ENCODE measurements at places on chromosomes 13 and 19.

GRCh38 chr13:51557438-51557837 lies 26.8 kb upstream of the WDFY2 start:
- DNase-seq = no peak

DNA sequence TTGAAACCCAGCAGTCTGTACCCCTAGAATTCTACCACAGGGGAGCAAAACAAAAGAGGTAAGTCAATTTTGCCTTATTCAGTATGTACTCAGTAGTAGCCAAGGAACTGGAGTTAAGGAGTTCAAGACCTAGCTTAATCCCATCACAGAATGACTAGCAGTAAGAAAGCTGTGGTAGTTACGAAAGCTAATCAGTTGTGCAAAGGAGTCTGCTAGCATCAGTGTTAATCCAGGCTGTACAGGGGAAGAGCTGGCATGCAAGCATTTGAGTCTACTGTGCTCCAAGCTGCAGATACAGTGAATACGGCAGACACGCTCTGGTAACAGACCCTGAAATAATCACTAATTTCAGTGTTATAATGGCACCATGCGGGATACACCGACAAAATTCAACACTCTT lies 4.7 kb downstream of the DNMT1 start:
- no peak for DNase-seq

DNA sequence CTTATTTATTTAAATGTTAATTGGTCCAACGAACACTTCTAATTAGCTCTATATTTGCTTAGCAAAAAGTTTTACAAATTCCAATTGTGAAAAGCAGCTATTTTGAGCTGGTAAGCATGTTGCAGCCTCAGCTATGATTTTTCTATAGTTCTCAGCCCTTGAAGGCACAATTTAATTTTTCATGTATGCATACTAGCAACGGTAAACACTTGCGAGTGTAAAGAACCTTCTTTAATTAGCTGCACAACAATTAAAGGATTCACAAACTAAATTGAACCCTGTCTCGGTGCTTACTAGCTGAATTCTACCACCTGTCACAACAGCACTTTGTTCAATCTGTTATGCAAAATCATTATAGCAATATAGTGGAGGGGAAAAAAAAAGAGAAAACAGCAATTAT lies 29.8 kb downstream of the ZNF536 start:
- no peak for DNase-seq

GRCh38 chr13:108902405-108903155 lies 273.2 kb downstream of the MYO16 start:
- DNase-seq = no peak

DNA sequence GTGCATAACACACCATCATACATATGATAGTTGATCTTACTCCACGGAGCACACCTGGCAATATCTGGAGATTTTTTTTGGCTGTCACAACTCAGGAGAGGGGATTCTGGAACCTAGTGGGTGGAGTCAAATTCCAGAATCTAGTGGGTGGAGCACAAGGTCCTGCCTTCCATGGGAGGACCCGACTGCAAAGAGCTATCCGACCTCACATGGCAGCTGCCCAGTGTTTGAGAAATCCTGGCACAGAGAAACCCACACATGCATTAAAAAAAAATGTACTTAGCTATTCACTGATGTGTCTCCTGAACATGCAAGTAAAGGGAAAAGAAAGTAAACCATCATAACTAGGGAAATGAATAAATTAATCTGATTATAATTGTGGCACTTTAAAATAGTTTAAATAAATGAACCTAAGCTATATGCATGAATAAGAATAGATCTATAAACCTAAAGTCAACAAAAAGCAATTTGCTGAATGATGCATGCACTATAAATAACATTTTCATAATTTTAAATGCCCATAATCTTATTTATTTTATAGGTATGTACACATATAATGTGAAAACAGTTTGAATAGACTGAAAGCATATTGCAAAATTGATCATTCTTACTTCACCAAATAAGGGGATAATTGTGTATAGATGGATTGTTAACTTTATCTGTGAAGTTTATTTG lies 300.3 kb downstream of the MYO16 start:
- DNase-seq = no peak

GRCh38 chr13:99747403-99747710 lies 224.2 kb downstream of the ZIC5 start:
- DNase-seq = no peak

GRCh38 chr19:16185768-16186123 lies 536 bp downstream of the FAM32A start:
- DNase-seq = peak; percentile 32

- no peak for DNase-seq
Measured at GRCh38 chr13:39822437-39822836, 167.0 kb downstream of the COG6 start.

GRCh38 chr13:30832845-30833332 lies 73.2 kb upstream of the MEDAG start:
- DNase-seq = peak; percentile 73

DNA sequence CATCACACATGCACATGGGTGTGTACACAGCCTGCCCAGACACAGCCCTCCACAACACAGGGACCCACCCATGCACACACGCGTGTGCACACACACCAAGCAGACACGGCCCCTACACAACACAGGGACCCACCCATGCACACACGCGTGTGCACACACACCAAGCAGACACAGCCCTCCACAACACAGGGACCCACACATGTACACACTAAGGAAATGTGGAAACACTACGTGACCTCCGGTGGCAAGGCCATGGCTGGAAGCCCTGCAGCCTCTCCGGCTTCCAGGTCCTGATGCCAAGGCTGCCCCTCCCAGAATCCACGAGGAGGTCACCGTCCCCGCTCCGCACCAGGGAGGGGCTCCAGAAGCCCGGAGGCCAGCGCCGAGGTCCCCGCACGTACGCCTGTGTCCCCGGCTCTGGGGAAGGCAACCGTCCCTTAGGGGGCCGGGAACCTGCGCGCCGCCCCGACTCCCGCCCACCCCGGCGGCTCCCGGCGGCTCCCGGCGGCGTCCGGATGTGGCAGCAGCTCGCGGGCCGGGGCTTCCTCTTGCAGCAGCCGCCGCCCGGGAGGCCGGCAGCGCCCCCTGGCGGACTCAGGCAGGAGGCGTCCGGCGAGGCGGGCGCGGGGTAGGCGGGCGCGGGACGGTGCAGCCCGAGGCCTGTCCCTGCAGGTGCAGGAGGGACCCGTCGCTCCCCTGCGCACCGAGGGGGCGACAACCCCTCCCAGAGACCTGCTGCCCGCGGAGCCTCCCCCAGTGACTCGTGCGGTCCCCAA lies 29.8 kb upstream of the GRTP1 start:
- DNase-seq = peak; percentile 75

GRCh38 chr19:31838163-31838815 lies 489.1 kb upstream of the TSHZ3 start:
- no peak for DNase-seq

All from fibroblast of skin of right quadriceps (primary cell).